ENCODE measurements at places on chromosomes 3 and 15. TPM values are rescaled to one million over a fixed set of nuclear protein-coding genes. Genes with fewer than 3 reads are reported as not detected.

The ADGRG7 gene
- total RNA-seq = not detected

The DZIP1L gene
- total RNA-seq = 10.2 TPM

The TIMP4 gene
- total RNA-seq = 13.6 TPM

The UQCRC1 gene
- 167 TPM for total RNA-seq

The TGM5 gene
- not detected for total RNA-seq

The C3orf22 gene
- not detected for total RNA-seq
